HCT116 (cell line): ENCODE measurements at places on chromosomes 4 and X. TPM values are rescaled to one million over a fixed set of nuclear protein-coding genes. Genes with fewer than 3 reads are reported as not detected.

TRPC3 gene
- total RNA-seq, result 0.25 TPM

GRIA3 gene
- not detected for total RNA-seq

ARHGAP4 gene
- 67.4 TPM for total RNA-seq

DNA sequence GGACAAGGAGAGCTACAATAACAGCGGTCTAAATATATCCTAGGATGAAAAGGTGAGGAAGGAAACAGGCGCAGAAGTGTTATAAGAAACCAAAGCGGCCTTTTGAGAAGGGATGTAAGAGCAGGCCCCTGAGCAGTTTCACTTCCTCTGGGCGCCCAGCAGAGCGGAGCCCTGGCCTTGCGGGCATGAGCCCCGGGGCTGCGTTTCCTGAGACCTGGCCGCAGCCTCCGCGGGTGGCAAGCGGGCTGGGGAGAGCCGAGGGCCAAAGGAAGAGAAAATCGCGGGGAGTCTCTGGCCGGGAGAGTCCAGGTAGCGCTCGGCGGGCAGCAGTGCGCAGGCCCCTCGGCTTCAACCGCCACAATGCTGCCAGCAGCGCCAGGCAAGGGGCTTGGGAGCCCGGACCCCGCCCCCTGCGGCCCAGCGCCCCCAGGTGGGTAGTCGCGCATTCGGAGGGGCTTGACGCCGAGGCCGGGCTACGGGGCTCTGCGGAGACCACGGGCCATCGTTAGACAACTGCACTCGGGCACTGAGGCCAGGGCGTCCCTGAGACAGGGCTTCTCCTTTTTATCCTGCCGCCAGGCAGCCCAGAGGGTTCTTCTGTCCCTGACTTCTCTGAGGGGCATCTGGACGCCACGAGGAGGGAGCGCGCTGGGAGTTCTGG lies at the start of gene BANK1:
BANK1 (plus strand) TSS at position 210 of the 661 bp plus-strand sequence; CDS start at position 361, 151 bp downstream.
- H3K27ac ChIP-seq, result peak within 1 kb of the TSS; percentile 85
- H3K4me1 ChIP-seq, result peaks cover 22% of the 10 kb centered on the region; the same call in 1 of the 2 replicates
- DNase-seq, result peak; percentile 57
- no peaks in the 10 kb centered on the region for H3K36me3 ChIP-seq
- H3K27me3 ChIP-seq, result no peaks in the 10 kb centered on the region
- H3K4me3 ChIP-seq, result peak within 1 kb of the TSS; percentile 53

HSFX2 gene
- total RNA-seq, result not detected

DNA sequence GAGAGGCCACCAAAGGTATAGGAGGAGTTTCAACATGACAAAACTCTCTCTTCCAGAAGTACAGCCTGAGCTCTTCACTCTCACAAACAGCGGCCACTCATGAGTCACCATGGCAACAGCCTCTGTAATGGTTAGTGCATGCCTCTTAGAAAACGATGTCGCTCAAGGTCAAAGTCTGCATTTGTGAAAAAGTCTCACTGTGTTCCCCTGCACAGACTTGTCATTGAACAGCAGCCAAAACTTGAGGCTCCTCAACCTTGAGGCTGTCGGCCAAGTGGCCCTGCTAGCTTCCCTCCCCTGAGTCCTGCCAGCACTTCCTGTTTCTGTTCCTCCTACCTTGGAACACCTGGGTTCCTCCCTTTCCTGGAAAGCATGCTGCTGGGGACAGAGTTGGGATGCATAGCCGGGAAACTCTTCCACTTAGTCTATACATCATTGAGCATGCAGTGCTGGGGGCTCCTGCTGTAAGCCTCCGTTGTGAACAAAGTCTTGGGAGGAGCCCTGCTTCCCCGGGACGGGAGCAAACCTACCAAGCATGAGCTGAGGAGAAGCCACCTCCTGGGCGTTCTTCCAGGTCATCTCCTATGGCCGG lies 66.6 kb downstream of the ING2 start:
- H3K4me1 ChIP-seq, result no peaks in the 10 kb centered on the region
- H3K27ac ChIP-seq, result no peak overlapping the region
- no peaks in the 10 kb centered on the region for H3K27me3 ChIP-seq
- no peak for DNase-seq

PDGFRA gene
- total RNA-seq, result 0.25 TPM

DNA sequence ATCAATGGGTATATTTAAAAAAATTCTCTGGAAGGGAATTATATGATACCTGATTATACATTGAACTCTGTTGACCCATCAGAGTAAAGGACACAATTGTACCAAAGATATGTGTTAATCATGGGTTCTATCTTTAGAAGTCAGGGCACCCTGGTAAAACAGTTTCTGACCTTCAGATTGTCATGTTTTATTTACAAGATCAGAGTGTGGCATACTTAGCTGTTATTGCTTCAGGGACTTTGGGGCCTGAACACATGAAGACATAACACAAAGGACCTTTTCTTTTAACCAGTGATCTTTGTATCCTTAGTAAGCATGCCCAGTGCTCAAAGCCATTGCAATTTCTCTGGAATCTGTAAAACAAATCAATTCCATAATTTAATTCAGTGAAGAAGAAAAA lies 204.8 kb upstream of the RPS6KA3 start:
- H3K36me3 ChIP-seq, result no peaks in the 10 kb centered on the region
- DNase-seq, result no peak
- no peak overlapping the region for H3K27ac ChIP-seq
- H3K4me3 ChIP-seq, result no peak overlapping the region

DNA sequence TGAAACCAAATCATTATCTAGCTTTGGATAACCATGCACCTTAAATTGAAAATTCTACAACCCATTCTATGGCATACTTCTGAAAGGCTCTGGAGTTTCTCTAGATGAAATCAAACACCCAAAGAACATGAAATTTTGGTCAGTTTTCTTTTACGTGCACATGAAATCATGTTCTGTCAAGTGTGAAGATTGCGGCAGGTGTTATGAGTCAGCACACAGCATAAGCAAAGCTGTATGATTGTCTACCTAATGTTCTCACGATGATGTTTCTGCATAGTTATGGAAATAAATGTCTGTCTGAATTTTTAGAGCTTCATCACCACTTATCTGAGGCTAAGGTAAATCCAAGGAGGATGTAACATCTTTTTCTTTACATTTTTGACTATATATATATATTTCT lies 495.3 kb downstream of the IL1RAPL1 start:
- no peaks in the 10 kb centered on the region for H3K36me3 ChIP-seq
- DNase-seq, result no peak
- no peaks in the 10 kb centered on the region for H3K27me3 ChIP-seq
- no peaks in the 10 kb centered on the region for H3K4me1 ChIP-seq
- H3K27ac ChIP-seq, result no peak overlapping the region
- H3K4me3 ChIP-seq, result no peak overlapping the region

DNA sequence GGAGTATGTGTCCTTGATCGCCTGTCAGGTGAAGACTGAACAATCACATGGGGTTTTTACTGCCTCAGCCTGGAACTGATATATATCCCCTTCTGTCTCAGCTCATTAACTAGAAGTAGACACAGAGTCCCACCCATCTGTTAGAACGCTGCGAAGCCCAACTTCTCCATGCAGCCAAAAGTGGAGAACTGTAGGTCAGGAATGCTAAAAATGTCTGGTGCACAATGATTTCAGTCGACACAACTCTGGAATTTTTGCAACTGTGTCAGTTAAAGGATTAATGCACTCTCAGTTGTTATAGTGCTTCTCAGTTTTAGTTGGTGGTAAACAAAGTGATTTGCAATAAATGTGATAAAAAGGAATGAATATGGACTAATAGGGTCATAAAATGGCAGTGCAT lies 287.2 kb downstream of the INPP4B start:
- no peaks in the 10 kb centered on the region for H3K27me3 ChIP-seq
- no peaks in the 10 kb centered on the region for H3K36me3 ChIP-seq
- H3K27ac ChIP-seq, result no peak overlapping the region
- no peak for DNase-seq

AMOT gene
- 7.7 TPM for total RNA-seq

GRCh38 chr4:10129196-10130177 lies 12.9 kb upstream of the WDR1 start:
- H3K36me3 ChIP-seq, result no peaks in the 10 kb centered on the region
- no peak overlapping the region for H3K4me3 ChIP-seq
- H3K4me1 ChIP-seq, result no peaks in the 10 kb centered on the region
- no peak overlapping the region for H3K27ac ChIP-seq

FAM184B gene
- 0.07 TPM for total RNA-seq

DNA sequence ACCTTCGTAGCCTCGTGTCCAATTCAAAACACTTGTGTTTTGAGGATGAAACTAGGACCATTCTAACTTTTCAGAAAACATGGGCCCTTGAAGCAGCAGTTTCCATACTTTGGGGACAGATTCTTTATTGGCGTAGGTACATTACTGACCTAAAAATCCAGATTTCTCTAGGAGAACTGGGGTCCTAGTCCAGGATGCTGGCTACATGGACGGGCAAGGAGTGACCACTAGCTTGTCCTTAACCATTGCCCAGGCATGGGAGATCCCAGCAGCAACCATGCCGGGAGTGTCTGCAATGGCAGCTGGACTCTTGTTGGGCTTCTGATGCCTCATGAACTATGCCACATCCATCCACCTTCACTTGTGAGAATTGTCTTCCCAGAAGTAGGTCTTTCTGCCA lies 62.2 kb upstream of the WDR1 start:
- no peaks in the 10 kb centered on the region for H3K36me3 ChIP-seq
- H3K4me3 ChIP-seq, result no peak overlapping the region
- H3K27me3 ChIP-seq, result peaks cover 7% of the 10 kb centered on the region; the same call in 1 of the 2 replicates
- H3K4me1 ChIP-seq, result no peaks in the 10 kb centered on the region
- DNase-seq, result no peak
- no peak overlapping the region for H3K27ac ChIP-seq

GRCh38 chrX:70553516-70553915 lies 108.9 kb downstream of the DLG3 start:
- no peaks in the 10 kb centered on the region for H3K36me3 ChIP-seq
- H3K4me3 ChIP-seq, result no peak overlapping the region
- peaks cover 3% of the 10 kb centered on the region; the same call in 1 of the 2 replicates for H3K4me1 ChIP-seq
- DNase-seq, result no peak
- no peak overlapping the region for H3K27ac ChIP-seq
- no peaks in the 10 kb centered on the region for H3K27me3 ChIP-seq

C4orf51 gene
- not detected for total RNA-seq

CDS1 gene
- total RNA-seq, result 14.6 TPM

NOX1 gene
- not detected for total RNA-seq

TEX13B gene
- not detected for total RNA-seq

DNA sequence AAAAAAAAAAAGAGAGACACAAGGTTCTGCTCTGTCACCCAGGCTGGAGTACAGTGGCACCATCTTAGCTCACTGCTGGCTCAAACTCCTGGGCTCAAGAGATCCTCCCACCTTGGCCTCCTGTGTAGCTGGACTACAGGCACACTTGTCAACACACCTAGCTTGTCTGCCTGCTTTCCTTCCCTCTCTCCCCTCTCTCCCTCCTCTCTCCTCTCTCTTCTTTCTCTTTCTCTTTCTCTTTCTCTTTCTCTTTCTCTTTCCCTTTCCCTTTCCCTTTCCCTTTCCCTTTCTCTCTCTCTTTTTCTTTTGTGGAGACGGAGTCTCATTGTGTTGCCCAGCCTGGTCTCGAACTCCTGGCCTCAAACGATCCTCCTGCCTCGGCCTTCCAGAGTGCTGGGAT lies 132.1 kb downstream of the DIPK2B start:
- H3K4me1 ChIP-seq, result no peaks in the 10 kb centered on the region
- no peaks in the 10 kb centered on the region for H3K36me3 ChIP-seq
- H3K4me3 ChIP-seq, result no peak overlapping the region
- no peak overlapping the region for H3K27ac ChIP-seq
- no peak for DNase-seq

GRCh38 chr4:76655566-76656479 lies 220.8 kb downstream of the SHROOM3 start:
- no peaks in the 10 kb centered on the region for H3K27me3 ChIP-seq
- no peak overlapping the region for H3K27ac ChIP-seq
- no peaks in the 10 kb centered on the region for H3K36me3 ChIP-seq
- H3K4me1 ChIP-seq, result peaks cover 38% of the 10 kb centered on the region

PF4V1 gene
- total RNA-seq, result not detected
